ENCODE measurements at places on chromosomes 7 and 10.

DNA sequence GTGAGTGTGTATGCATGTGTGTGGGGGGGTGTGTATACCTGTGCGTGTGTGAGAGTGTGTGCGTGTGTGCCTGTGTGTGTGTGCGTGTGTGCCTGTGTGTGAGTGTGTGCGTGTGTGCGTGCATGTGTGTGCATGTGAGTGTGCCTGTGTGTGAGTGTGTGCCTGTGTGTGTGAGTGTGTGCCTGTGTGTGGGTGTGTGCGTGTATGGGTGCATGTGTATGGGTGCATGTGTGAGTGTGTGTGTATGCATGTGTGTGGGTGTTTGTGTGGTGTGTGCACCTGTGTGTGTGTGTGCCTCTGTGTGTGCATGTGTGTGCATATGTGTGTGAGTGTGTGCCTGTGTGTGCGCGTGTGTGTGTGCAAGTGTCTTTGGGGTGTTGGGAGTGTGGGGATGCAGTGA, 6.4 kb downstream of the ANTXRL start:
- no peak for DNase-seq

DNA sequence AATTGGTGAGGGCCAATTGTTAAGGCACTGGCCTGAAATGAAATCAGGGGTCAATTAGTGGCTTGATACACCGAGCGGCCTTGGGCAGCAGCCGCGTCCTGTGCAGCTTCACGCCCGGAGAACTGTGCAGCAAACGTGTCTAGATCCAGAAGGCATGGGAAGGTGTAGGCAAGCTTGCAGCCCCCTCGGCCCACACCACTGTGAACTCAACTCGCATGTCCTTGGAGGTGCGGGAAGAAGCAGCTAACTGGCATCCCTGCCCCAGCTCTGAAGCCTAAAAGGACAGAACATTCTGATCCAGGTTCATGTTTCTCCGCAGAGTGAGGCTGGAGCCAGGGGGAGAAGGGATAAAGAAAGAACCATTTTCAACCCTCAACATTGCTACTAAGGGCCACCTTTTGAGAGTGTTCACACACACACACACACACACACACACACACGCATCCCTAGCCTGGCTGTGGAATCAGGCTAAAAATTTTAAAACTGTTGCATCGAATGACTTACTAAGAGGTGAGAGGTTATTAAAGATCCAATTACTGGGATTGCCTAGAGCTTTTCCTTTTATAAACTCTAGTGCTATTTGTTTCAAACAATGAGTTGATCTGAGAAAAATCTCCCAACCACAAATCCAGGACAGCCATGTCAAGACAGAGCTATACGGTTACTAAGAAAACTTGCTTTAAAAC, 104.0 kb downstream of the PARP12 start:
- no peak for DNase-seq

GRCh38 chr7:37323966-37324365, 124.7 kb downstream of the ELMO1 start:
- no peak for DNase-seq

GRCh38 chr7:14720785-14721184, 181.8 kb downstream of the DGKB start:
- DNase-seq, result no peak

- DNase-seq, result peak; percentile 1
These were observed 40.0 kb upstream of the PDK4 start for GRCh38 chr7:95636140-95636940.

GRCh38 chr7:44251269-44251668, 50.5 kb downstream of the YKT6 start:
- no peak for DNase-seq

DNA sequence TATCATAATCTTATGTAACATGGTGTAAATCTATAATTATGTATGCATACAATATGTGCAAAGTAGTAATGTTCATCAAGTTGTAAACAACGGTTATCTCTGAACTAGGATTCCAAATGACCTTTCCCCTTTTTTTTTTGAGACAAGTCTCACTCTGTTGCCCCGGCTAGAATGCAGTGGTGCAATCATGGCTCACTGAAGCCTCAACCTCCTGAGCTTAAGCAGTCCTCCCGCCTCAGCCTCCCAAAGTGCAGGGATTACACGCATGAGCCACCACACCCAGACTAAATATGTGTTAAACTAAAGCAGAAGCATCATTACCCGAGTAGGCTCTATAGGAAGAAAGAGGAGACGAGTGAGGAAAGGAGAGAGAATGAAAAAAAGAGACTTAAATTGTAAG, 7.8 kb upstream of the KMT2C start:
- no peak for DNase-seq

- no peak for DNase-seq
These were observed 250.4 kb downstream of the DNAJB6 start for GRCh38 chr7:157587051-157587804.

DNA sequence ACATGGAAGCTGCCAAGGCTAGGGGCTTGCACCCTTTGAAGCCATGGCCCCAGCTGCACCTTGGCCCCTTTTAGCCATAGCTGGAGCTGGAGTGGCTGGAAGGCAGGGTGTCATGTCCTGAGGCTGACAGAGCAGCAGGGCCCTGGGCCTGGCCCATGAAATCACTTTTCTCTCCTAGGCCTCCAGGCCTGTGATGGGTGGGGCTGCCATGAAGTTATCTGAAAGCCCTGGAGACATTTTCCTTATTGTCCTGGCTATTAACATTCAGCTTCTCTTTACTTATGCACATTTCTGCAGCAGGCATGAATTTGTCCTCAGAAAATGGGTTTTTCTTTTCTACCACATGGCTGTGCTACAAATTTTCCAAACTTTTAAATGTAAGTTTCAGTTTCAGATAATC, 106.9 kb upstream of the ELMO1 start:
- DNase-seq, result no peak

DNA sequence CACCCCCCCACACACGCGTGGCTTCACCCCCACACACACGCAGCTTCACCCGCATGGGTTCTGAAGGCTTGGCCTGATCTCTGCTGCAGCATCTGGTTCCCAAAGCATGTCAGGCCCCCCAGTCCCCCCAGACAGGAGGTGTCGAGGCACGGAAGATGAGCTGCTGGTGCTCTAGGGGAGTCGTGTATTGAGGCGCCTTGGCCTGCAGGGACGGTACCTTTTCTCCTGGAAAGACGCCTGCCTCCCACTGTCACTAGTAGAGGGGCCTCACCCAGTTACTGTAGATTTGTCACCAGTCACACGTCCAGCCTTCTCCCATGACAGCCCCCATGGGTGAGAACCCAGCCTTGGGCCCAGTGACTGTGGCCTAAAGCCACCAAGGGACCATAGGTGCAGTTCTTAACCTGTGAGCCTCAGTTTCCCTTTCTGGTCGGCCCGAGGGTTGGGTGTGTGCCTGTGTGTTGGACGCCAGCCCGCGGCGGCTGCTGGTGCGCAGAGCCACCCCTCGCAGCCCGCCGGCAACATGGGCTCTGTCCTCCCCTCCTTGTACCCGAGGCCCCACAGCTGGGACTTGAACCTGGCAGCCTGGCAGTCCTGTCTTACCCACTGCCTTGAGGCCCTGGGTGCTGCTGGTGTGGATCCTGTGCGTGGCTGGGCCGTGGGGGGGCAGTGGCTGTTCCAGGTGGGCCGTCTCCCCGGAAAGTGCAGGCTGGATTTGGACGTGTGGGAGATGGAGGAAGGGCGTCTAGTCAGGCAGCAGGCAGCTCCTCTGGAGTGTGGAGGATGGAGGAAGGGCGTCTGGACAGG, 81.7 kb downstream of the NKX6-2 start:
- DNase-seq, result no peak

DNA sequence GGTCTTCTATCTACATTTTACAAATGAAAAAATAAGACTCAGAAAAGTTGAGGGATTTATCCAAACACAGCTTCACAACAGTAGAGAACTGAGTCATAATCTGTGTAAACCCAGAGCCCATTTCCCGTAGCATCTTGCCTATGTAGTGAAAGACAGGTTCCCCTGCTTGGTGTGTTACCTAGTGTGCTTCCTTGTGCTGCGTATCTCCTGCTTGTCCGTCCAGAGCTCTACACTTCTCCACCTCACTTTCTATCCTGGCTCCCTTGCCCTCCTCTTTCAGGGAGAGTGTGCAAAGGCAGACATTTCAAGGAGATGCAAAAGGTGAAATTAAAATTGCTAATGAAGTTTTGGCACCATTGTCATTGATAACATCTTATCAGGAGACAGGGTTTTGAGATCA, 1.4 kb upstream of the ASNS start:
- no peak for DNase-seq

GRCh38 chr7:148921189-148921588, 37.1 kb upstream of the EZH2 start:
- no peak for DNase-seq

GRCh38 chr10:129096065-129096984, 370.7 kb upstream of the MGMT start:
- no peak for DNase-seq

GRCh38 chr7:150959739-150960734, 18.1 kb downstream of the KCNH2 start:
- DNase-seq, result no peak

GRCh38 chr10:102240467-102241031, 763 bp downstream of the PITX3 start:
- no peak for DNase-seq

DNA sequence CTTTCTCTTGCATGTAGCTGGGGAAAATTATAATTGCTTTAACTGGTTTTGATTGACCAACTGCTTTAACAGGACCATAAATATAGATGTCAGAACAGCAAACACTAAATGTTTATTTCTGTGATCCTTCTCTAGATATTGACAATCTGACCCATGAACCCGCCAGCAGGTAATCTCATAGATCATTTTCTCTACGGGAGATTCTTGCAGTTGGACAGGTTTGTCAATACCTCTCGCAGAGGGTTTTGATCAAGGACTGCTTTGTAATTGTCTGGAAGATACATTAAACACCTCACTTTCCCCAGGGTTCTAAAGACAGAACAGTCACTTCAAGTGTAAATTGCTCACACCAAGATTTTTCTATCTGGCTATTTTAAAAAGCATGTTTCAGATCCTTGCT, 235.8 kb upstream of the RHOBTB1 start:
- DNase-seq, result no peak

DNA sequence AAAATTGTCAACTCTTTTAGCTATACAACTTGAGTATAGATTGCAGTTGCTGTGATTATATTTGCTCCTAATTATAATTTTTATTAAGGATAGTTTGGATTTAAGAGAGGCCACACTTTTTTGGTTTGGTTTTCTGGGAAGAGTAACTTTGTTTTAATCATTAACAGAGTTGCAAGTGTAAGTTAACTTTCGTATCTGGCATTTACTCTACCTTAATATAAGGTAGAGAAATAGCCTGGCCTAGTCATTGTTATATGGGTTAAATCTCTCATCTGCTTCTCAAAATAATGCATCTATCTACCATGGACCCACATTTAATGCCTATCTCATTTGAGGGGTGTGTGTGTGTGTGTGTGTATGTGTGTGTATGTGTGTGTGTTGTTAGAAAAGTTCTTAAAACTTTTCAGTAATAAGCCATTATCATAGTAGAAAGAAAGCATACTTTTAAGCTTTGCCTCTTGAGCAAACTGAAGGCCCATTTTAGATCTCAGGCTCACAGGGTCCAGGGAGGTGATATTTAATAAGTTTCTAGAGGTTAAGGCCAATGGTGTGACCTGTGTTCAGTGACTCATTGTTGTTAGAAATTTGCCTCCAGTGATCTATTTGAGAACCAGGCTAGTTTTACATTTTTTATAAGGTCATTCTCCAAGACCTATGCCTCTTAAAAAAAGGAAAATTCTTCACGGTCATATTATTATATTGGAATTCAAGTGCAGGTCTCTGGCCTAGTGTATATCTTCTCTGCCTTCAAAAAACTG, 10.9 kb upstream of the TEX47 start:
- no peak for DNase-seq

DNA sequence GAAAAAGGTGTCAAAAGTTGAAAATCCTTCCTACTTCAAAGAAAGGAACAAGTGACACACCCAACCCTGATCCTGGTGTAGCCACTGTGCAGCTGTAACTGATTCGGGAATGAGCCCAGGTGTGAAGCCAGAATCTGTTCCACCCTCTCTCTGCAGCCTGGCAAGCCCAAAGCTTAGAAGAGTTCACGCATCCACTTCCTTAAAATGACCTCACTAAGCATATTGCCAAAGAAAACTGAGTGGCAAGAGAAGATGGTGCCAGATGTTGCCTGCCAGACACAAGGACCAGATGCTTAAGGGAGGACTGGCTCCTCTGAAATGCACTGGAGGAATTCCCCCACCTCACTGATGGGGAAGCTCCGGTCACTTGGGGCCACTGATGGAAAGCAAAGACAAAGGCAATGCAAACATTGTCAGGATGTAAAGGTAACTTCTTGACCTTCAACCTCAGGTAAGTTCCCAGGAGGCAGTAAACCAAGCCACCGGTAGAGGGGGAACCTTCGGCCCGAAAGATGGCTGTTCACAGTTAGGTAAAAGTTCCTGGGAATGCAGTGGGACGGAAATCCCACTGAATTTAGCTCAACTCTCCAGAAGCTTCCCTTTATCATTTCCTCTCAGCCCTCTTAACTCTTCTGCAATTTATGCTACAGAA, 554.9 kb downstream of the KCNMA1 start:
- peak; percentile 38 for DNase-seq
